ENCODE measurements at places on chromosomes 5 and 9.

- DNase-seq, result no peak
Observed at GRCh38 chr5:10839916-10840599, 79.0 kb upstream of the DAP start.

DNA sequence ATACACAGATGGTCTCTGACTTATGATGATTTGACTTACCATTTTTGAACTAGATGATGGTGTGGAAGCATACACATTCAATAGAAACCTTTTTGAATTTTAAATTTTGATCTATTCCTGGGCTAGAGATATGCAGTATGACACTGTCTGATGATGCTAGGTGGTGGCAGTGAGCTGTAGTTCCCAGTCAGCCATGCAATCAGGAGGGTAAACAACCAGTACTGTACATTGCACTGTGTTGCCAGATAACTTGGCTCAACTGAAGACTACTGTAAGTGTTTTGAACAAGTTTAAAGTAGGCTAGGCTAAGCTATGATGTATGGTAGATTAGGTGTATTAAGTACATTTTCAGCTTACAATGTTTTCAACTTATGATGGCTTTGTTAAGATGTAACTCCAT lies 859.1 kb upstream of the ARRDC3 start:
- no peak for DNase-seq

DNA sequence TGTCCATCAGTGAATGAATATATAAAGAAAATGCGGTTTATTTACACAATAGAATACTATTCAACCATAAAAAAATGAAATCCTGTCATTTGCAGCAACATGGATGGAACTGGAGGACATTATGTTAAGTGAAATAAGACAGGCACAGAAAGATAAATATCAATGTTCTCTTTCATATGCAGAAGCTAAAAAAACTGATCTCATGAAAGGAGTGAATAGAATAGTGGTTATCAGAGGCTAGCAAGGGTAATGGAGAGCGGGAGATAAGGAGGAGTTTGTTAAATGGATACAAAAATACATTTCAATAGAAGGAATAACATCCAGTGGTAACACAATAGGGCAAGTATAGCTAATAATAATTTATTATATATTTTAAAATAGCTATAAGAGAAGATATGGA lies 65.0 kb downstream of the AGTPBP1 start:
- DNase-seq, result no peak

- no peak for DNase-seq
Observed at GRCh38 chr5:65695162-65695755, 26.6 kb downstream of the SGTB start.

- no peak for DNase-seq
Observed at GRCh38 chr5:163608621-163609020, 103.2 kb downstream of the MAT2B start.

- no peak for DNase-seq
Observed at GRCh38 chr9:70595211-70595610, 180.8 kb upstream of the KLF9 start.

- no peak for DNase-seq
Observed at GRCh38 chr5:150442699-150443080, 6.8 kb downstream of the RPS14 start.

- no peak for DNase-seq
Observed at GRCh38 chr9:114397219-114397847, 9.6 kb upstream of the AKNA start.

- DNase-seq, result no peak
Observed at GRCh38 chr5:135577421-135577820, 1.4 kb downstream of the CXCL14 start.

GRCh38 chr5:143010351-143010750 lies 240.2 kb downstream of the ARHGAP26 start:
- DNase-seq, result no peak

DNA sequence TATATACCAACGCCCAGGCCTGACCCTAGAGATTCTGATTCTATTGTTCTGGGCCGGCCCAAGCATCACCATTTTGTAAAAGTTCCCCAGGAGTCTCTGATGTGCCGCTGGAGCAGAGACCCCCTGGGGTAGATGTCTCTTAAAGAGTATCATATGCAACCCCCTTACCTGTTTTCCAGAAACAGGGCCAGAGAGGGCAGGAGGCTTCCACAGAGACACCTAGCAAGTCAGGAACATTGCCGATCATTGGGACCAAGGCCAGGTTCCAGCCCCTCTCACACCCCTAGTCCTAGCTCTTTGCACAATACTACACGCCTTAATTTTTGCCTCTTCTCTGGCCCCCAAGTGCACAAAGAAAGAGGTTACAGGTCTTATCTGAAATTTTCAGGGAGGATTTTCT lies 63.8 kb downstream of the TMOD1 start:
- no peak for DNase-seq

GRCh38 chr9:90476058-90476457 lies 166.6 kb downstream of the DIRAS2 start:
- no peak for DNase-seq

GRCh38 chr5:120256376-120256775 lies 207.7 kb upstream of the PRR16 start:
- no peak for DNase-seq

DNA sequence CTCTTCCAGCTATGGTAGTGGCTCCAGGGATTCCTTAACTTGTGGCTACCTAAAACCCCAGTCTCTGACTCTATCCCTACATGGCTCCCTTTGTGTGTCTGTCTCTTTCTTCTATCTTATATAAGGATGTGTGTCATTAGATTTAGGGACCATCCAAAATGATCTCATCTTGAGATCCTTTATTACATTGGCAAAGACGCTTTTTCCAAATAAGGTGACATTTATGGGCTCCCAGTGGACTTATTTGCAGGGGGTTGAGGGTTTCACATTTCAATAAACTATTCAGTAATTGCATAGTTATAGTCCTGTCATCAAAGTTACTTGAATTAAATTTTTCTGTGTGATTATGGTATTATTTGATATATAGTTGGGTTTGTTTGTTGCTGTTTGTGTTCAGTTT lies 59.2 kb downstream of the NIPBL start:
- DNase-seq, result no peak

DNA sequence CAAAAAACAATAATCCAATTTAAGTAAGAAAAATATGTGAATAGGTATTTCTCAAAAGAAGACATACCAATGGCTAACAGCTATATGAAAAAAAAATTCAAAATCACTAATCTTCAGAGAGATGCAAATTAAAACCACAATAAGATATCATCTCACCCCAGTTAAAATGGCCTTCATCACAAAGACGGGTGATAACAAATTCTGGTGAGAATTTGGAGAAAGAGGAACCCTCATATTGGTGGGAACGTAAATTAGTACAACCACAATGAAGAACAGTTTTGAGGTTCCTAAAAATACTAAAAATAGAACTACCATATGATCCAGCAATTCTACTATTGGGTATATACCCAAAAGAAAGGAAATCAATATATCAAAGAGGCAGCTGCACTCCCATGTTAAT lies 94.3 kb downstream of the TMEM167A start:
- DNase-seq, result no peak

DNA sequence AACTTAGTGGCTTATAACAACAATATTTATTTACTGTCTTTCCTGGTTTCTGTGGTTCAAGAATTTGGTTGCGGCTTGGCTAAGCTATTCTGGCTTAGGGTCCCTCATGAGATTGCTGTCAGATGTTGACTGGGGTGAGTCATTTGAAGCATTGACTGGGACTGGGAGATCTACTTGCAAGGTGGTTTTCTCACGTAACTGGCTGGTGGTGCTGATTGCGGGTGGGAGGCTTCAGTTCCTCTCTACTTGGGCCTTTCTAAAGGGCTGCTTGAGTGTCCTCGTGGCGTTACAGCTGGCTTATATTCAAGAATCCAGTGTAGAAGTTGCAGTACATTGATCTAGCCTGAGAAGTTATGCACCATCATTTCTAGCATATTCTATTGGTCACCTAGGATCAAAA lies 218.5 kb upstream of the ELAVL2 start:
- DNase-seq, result no peak

DNA sequence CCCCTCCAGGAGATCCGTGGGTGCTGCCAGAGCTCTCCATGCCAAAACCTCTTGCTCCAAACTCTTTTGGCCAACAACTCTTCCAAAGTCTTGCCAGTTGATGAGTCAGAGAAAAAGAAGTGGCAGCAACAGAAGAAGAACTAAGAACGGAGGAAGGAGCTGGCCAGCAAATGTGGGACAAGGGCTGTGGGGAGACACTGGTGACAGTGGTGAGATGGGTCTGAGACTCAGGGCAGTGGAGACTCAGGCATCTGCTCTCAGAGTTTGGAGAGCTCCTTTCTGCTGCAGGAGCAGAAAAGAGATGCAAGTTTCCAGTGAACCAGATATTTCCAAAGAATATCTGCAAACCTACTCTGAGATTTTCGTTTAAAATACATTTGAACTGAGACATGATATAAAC lies 92.3 kb upstream of the SEMA6A start:
- no peak for DNase-seq

- DNase-seq, result no peak
Observed at GRCh38 chr9:17423681-17424011, 155.2 kb upstream of the SH3GL2 start.

- DNase-seq, result no peak
Observed at GRCh38 chr5:177537389-177538361, 16.7 kb downstream of the FAM193B start.

DNA sequence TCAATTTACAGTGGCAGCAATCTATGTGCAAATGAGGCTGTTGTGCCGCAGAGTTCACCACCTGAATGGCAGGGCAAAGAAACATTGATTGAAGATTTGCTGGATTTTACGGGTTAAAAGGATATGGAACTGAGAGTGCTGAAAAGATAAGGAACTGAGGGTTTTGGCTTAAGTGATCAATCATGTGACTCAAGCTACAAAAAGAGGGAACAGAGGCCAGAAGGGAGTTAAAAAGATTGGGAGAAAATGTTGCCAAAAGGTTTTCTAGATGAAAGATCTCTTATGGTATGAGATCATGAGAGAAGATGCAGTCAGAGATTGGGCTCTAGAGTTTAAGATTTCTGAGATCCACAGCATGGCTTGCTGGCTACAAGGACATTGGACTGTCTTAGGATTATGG lies 7.9 kb upstream of the RIMOC1 start:
- no peak for DNase-seq

DNA sequence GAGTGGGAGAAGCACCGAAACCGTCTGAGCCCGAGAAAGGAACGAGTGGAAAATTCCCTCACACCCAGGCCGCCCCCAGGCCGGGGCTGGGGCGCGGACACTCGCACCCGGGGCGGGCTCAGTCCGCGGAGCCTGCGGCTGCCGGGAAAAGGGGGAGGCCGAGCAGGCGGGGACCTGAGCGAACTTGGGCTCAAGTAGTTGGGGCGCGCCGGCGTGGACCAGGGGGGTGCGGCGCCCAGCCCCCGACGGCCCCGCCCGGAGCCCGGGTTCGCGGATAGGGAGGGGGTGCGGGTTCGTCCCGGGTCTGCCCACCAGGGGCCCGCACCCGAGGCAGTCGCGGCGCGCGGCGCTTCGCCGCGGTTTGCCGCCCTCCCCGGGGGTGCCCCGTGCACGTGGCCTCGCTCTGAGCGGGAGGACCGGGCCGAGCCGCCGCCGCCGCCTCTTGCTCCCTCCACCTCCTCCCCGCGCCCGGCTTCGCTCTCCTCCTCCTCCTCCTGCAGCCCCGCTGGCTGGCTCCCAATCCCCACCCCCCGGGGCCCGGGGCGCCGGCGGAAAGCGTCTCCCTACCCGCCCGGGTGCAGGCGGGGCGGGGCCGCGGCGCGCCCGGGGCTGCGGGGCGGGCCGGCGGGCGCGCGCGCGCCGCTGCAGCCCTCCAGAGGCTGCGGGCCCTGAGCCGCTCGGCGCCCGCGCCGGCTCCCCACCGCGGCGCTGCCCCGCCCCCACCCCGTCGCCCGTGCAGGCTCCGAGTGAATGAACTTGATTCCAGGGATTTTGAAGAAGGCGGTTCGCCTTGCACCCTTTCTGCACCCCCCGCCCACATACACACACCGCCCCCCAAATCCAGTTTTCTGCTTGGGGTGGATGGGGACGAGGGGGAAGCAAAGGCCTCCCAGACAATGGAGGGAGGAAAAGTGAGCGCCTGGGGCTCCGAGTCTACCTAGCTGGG lies 1.3 kb upstream of the NFIB start:
- DNase-seq, result no peak

GRCh38 chr5:1651971-1652872 lies 128.5 kb upstream of the LPCAT1 start:
- no peak for DNase-seq

Measured in natural killer cell treated with Interleukin-12 subunit alpha and Interleukin-12 subunit beta and Interleukin-15 and Interleukin-18, amount 100 ng/mL, for 72 hours (primary cell).